ENCODE measurements at places on chromosomes 7 and 10.
A peak's percentile ranks its signal among the peaks of the same experiment; 100 is the strongest.

DNA sequence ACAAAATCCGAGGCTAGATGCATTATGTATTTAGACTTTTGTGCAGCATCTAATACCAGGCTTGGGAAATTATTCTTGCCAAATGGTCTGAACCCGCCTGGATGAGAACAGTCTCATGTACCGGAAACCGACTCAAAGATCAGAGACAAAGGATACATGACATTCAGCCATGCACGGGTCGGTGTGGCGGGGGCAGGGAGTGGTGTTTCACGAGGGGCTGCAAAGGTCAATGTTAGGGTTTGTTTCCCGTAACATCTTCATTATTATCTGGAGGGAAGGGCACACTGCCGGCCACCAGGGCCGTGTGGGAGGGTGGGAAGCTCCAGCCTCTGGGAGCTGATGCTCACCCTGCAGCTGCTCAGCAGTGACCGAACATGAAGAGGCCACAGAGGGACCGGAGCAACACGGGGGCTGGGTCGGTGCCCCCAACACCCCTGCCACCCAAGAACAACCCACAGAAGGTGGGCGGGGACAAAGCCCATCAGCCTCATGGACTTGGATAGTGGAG is 23.1 kb downstream of the CNPY1 start:
- DNase-seq: no peak

DNA sequence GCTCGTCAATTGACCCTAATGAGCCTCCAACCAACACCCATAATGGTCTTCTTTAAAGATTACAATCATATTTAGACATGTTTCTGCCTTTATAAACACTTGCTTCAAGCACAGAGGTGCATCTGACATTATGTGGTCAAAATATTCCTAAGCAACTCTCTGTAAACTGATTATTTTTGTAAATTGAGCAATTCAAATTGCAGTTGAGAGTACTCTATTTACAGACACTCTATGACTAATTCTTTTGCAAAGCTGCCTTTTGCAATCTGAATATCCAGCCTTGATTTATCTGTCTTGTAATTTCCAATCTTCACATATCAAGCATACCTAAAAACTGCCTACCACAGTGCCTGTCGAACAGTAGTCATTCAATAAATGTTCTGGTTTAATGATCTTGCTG is 112.0 kb downstream of the PDE1C start:
- no peak for DNase-seq

- no peak for DNase-seq
These were observed 14.5 kb downstream of the ADK start for GRCh38 chr10:74165530-74165901.

DNA sequence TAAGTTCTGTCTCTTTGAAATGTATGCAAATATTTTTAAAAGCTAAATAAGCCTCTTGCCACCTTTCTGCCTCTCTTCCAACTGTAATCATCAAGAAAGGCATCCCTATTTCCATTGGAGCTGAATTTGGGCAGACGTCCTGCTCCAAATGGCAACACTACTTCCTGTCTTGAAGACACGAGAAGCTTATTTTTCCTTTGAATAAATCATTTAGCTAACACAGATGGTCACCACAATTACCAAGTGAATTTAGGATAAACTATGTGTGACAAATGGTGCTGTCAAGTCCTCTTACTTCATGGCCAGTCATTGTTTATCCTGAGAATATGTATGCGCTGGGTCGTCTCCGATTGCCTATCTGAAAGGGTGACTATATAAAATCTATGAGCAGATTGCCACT is 268.0 kb downstream of the ANKRD7 start:
- peak; percentile 90 for DNase-seq

GRCh38 chr10:93680412-93681047 is 21.9 kb downstream of the FRA10AC1 start:
- DNase-seq: peak; percentile 48

GRCh38 chr10:94133239-94133638 is 139.5 kb downstream of the PLCE1 start:
- no peak for DNase-seq

DNA sequence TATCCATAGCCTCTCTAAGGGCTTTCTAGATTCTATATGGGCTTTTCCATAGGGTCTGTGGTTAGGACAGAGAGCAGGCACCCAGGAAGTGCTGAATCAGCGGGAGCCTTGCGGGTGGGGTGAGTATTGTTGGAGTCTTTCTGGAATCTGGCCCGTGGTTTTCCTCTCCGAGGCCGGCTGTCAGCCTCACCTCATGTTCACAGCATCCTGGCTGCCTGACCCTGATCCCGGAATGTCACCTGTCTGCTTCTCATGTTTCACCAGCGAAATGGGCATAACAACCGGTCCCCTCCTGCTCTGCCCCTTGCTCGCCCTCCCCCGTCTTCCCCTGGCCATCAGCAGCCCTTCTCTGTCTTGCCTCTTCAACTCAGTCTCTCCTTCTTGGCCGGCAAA is 36.5 kb downstream of the DDIT4 start:
- no peak for DNase-seq

GRCh38 chr10:32408690-32409089 is 37.2 kb upstream of the CCDC7 start:
- DNase-seq: no peak

GRCh38 chr10:125057158-125058001 is 103.0 kb downstream of the CTBP2 start:
- DNase-seq: no peak

- no peak for DNase-seq
These were observed 118.7 kb downstream of the MKX start for GRCh38 chr10:27626890-27627289.

DNA sequence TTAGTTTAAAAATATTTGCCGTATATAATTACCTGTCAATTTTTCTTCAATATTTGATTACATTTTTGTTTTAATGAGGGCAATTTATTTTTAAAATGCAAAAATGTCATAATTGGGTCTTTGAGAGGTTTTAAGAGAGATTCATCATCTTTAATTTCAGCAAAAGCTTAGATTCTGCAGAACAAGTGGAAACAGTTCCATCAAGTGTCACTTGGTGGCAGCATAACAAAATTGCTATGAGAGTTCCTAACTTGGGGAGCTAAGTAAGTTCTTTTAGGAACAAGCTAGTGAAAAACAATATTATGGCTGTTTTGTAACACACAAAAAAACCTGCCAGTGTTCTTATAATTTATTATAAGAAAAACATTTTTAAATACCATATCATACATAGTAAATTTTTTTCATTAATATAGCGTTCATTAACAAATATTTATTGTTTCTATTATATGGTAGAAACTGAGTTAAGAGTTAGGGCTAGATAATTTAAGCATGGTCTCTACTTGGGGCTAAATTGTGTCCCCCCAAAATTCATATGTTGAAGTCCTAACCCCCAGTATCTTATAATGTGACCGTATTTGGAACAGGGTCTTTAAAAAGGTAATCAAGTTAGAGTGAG is 155.2 kb downstream of the MAGI2 start:
- DNase-seq: peak; percentile 47

DNA sequence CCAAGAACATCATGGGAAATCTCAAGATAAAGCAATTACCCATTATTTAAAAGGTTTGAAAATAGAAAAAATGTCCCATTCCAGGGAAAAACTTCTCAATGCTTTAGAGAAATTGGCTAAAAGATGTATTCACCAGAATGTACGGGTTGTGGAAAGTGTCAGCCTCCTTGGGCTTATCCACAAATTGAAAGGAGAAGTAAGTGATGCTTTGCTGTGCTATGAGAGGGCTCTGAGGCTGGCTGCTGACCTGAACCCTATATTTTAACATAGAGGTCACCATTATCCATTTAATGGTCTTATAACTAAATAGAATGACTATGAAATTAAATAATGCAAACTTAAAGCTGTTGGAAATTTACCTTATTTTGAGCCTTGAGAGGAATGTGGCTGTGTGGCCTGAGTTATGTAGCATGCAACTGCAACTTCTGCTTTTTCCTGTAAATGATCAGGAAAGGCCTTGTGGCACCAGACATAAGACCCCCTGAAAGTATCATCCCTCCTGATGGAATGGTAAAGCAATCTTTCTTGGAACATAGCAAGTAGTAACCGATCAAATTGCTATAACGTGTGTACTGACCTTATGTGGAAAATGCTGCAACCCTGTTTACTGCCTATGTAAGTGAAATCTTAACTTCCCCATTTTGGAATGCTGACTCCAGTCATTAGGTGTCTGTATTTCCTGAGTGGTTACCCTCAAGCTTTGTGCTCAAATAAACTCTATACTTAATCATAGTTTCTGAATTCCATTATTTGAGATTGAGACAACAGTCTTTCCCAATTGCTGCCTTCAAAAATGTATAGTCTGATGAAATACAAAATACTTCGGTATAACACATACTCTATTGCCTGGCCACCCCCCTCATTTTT is 6.9 kb downstream of the IFIT1B start:
- no peak for DNase-seq

GRCh38 chr7:136247211-136247610 is 270.1 kb upstream of the MTPN start:
- no peak for DNase-seq

GRCh38 chr10:33813871-33814270 is 479.4 kb upstream of the NRP1 start:
- DNase-seq: no peak

- no peak for DNase-seq
These were observed 35.7 kb downstream of the PRKG1 start for GRCh38 chr10:51109801-51110533.

- peak; percentile 24 for DNase-seq
These were observed 106.1 kb upstream of the BTBD16 start for GRCh38 chr10:122164815-122165483.

DNA sequence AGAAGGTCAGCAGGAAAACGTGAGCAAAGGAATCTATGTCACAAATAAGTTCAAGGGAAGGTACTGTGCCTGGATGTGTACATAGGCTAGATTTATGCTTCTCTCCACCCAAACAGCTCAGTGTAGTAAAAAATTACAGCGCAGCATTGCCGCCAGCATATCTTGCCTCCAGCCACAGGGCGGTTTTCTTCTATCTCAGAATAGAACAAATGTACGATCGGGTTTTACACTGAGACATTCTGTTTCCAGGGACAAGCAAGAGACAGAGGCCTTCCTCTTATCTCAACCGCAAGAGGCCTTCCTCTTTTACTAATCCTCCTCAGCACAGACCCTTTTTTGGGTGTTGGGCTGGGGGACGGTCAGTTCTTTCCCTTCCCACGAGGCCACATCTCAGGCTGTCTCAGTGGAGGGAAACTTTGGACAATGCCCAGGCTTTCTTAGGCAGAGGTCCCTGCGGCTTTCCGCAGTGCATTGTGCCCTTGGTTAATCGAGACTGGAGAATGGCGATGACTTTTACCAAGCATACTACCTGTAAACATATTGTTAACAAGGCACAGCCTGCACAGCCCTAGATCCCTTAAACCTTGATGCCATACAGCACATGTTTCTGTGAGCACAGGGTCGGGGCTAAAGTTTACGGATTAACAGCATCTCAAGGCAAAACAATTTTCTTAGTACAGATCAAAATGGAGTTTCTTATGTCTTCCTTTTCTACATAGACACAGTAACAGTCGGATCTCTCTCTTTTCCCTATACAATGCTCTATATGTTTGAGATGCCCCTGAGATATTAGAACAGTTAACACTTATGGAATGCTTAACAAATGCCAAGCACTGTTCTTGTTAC is 11.6 kb upstream of the ABHD11 start:
- DNase-seq: no peak

DNA sequence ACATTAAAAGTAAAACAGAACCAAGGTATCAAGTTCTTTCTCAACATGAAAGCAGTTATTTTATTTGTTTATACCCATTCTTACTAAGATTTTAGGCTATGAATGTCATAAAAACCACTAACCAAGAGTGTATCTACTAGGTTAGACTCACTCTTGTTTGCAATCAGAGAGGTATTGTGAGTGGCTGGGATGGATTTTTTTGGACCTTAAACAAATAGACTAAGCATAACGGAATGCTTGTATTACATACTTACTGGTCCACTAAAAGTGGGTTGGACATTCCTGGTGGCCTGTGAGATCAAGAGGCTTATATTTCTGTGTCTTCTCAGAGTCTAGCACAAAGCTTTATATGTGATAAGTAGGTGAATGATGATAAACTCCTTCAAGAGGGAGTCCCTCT is 32.6 kb upstream of the CBLL1 start:
- no peak for DNase-seq

DNA sequence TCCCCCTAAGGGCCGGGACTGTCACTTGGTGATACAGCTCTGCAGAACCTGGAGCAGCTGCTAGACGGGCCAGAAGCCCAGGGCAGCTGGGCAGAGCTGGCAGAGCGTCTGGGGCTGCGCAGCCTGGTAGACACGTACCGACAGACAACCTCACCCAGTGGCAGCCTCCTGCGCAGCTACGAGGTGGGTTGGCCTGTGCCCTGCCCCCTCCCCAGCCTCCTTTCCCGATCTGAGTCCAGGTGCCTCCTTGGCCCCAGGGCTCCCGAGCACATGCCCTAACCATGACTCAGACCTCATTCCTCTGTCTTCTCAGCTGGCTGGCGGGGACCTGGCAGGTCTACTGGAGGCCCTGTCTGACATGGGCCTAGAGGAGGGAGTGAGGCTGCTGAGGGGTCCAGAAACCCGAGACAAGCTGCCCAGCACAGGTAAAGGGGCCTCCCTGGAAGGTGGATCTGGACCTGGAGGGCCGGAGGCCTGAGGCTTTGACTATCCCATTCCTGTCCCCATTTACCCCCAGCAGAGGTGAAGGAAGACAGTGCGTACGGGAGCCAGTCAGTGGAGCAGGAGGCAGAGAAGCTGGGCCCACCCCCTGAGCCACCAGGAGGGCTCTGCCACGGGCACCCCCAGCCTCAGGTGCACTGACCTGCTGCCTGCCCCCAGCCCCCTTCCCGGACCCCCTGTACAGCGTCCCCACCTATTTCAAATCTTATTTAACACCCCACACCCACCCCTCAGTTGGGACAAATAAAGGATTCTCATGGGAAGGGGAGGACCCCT is 6.4 kb downstream of the NFKB2 start:
- no peak for DNase-seq

Measured in NCI-H2081 (cell line).